ENCODE measurements at places on chromosomes 5 and 9.

DNA sequence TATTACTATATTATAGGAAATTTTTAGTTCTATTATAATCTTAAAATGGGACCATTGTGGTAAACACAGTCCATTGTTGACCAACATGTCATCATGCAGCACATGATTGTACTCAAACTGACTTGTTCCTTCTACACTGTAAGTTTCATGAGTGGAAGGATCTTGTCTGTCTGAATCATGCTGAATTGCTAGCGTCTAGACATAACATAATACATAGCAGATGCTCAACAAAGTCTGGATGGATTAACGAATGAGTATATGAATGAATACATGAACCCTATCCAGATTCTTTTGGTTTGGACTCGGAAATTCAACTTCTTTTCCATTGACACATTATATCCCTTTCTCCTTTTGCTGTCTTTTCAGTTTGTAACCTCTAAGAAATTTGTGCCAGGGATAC, 429.2 kb upstream of the SGCD start:
- DNase-seq = peak; percentile 30

- no peak for DNase-seq
These were observed 855.9 kb upstream of the CDH10 start for GRCh38 chr5:25500635-25501034.

GRCh38 chr9:129489838-129490582, 130.9 kb downstream of the C9orf50 start:
- DNase-seq = peak; percentile 44

DNA sequence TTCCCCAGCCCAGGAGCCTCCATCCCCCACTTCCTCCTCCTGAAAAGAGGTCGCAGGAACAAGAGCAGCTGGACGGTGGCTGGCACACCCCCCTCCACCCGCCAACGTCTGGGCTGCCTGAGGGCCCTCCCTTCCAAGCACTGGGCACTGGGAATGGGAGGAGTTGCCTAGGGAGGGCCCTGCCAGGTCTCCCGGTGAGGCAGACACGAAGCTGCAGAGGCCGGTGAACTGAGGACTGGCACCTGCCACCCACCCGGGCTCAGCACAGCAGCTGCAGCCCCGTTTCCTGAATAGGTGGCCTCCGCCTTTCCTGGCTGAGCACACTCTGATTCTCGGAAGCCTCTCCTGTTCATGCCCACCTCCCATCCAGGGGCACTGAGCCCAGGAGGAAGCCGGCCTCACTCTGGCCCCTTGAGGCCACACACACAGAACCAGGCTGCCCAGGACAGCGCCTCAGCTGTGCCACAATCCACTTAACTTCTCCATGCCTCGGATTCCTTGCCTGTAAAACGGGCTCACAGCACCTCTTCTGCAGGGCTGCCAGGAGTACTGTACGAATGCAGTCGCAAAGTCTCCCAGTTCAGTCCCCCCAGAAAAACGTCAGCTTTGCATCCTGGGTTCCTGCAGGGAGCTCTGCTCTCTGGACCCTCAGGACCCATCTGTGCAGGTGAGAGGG, 1.3 kb downstream of the NPDC1 start:
- DNase-seq = no peak

GRCh38 chr5:94375801-94376200, 242.6 kb downstream of the KIAA0825 start:
- DNase-seq = peak; percentile 7

DNA sequence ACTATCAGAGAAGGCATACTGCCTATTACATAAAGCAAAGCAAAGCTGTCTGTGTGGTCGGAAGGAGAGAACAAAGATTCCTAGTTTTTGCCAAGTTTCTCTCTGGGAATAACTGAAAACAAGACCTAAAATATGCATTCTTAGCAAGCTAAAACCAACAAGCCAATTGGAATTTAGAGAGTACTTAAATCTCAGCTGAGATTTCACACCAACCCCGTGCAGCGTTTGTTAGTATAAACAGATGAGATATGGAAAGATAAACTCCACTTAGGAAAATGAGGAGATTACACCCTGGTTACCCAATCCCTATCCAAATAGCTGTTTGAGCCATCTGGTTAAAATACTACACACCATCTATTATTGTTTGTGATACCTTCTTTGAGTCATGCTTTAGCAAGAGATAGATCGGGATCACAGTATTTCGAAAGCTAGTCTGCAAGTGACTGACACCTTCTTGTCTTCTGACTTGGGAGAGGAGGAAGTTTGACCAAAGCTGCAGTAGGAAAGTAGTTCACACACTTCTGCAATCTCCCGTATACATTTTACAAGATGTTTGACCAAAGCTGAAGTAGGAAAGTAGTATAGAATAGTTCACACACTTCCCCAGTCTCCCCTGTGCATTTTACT, 18.2 kb downstream of the FAF2 start:
- peak; percentile 87 for DNase-seq

- DNase-seq = peak; percentile 27
These were observed 669.0 kb downstream of the LRRC70 start for GRCh38 chr5:63247651-63248050.

DNA sequence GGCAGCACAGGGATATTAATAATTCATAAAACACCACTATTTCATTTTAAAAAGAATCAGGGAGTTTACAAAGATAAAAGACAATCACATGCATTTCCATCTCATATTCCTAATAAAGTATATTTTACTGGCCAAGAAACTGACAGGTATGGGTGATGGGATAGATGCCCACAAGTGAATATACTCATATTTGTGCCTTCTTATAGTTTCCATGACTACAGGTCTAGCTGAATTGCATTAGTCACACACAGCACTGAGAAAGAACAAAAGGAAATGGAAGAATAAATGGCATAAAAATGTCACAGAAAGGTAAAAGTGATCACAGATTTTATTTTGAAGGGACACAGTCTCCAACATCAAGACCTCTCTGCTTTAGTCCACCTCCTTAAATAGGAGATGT, 193.5 kb downstream of the PLK2 start:
- DNase-seq = no peak

DNA sequence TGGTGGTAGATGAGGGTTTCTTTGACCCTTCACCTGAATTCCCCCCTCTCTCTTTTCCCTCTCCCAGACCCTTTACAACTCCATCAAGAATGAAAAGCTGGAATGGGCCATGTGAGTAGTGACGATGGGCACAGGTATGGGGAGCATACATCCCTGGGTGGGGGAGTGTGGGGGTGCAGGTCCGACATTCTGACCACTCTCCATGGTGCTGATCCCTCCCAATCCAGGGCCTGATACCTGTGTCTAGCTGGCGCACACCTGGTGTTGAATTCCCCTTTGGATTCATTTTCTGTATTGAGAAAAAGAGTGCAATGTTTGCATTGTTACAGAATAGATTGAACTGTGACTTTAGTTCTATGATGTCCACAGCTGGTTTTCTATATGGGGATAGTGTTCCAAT, 40.0 kb downstream of the PSD2 start:
- DNase-seq = no peak

DNA sequence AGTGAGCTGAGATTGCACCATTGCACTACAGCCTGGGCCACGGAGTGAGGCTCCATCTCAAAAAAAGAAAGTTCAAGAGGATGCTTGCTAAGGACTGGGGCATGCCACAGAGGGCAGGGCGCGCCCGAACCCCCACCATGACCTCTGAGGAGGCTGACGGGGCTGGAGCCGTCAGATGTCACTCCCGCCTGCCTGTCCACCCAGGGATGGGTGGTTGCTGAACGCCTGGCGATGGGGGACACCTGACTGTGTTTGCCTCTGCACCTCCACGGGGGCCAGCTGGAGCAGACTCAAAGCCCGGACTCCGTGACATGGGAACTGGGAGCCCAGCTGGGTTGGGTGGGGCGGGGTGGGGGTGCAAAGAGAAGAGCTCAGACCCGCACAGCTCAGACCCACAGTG, 31.9 kb downstream of the ADAMTSL2 start:
- DNase-seq = no peak

GRCh38 chr9:18327121-18327520, 146.8 kb upstream of the ADAMTSL1 start:
- DNase-seq = peak; percentile 38

DNA sequence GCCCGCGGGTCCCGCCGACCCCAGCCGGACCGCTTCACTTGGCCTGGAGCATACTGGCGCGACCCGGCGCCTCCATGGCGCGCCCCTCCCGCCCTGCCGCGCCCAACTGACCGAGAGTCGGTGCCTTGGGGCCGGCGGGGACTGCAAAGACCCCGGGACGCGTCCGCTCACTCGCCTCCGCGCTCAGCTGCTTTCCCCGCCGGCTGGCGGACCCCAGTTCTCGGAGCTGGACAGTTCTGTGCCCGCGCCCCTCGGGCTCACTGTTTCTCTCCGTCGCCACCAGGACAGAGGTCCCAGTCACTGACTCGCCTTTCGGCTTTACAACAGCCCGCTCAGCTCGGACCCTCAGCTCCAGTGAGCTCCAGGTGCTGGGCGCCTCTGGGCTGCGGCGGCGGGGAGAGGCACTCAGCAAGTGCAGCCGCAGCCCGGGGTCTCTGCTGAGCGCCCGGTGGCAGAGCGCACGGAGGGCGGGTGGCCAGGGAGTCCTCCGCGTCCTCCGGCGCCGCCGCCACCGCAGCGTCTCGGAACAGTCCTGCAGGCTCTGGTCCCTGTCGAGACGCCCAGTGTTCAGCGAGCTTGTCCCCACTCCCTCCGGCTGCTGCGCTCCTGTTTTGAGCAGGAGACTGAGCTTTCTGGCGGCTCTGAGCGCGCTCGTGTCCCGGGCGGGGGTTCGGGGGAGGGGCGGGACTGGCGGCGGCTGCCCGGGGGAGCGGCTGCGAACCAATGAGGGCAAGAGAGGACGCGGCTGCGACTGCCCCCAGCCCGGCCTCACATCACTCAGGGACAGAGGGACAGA, at the start of gene SMIM32:
Gene SMIM32, minus strand, starts transcription at position 637 of the 796 bp plus-strand sequence. CDS start 638 bp downstream, outside the sequence.
- no peak for DNase-seq

- peak; percentile 40 for DNase-seq
These were observed 180.1 kb downstream of the TTLL11 start for GRCh38 chr9:121912812-121913627.

DNA sequence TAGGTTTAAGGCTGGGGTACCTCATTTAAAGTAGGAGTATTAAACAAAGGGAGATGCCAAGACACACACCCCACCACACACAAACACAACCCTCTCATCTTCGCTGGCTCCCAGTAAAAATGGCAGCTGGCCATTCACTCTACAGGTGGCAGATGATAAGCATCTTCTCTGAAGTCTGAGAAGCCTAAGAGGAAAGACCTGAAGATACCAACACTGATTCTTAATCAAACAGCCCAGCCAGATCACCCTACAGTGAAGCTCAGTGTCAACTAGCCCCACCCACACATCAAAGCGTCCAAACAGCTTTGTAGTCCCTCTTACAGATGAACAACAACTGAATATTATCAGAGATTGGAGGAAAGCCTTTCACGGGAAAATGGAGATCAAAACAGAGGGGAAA, 59.5 kb downstream of the SPOCK1 start:
- DNase-seq = no peak

DNA sequence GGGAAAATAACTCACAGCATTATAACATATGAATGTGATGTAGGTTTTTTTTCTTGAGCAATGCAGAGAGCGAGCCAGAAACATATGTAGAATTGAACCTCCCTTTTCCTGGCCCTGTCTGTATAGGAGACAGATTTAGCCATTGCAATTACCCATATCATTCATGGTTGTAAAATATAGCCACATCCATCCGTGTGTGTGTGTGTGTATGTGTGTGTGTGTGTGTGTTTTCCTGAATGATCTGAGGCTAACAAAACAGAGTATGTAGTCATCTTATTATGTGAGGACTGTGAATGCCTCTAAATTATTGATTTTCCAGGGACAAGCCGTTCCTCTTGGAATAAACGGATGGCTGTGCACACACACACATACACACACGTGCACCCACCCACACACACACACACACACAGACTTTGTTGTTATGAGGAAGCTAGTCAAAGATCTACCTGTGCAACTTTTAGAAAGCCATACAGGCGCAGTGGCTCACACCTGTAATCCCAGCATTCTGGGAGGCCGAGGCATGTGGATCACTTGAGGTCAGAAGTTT, 11.7 kb upstream of the DENND1A start:
- DNase-seq = no peak

GRCh38 chr5:93395971-93396379, 185.0 kb downstream of the NR2F1-AS1 start:
- DNase-seq = peak; percentile 14

DNA sequence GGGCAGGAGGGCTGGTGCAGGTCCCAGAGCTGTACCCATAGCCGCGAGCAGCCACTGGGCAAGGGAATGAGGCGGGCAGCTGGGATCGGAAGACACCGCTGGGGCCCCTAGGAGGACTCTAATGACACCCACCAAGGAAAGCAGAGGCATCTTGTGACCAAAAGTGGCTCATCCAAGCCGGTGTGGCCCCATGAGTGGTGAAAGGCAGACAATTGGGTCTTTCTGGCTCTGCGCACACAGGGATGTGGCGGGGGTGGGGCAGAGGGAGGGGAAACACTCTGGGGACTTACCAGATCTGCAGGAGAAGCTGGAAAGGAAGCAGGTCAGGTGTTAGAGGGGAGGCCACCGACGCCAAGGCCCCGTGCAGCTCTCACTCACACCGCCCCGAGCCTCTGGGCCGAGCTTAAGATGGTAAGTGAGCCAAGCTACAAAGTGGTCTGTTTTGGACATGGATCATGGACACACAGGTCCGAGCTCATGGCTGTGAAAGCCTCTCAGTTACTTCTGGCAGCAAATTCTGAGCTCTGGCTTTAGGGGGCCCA, 42.3 kb upstream of the SARDH start:
- no peak for DNase-seq

DNA sequence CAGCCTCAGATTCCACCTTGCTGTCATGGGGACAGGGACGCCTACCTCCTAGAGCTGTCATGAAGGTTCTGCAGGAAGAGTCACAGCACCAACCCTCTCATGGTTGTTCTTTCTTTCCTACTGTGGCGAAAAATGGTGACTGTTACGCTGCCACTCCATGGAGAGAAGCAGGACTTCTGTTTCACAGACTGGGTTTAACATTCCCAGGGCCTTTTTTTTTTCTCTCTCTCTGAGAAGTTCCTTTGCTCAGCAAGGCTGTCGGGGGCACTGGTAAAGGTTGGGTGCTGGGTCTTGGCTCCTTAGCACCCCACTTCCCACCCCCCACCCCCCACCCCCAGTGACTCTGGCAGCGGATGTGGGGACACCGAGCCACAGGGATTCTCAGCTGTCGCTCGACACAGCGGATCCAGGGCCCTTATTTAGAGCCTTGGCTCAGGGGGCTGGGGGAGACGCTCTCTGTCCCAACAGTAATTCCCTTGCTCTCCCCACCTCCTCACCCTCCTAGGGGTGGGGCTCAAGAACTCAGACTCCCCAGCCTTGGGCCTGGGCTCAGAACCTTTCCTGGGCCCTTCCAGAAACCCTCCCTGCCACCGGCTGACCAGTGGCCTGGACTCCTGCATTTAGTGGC, 34.4 kb downstream of the DUSP1 start:
- no peak for DNase-seq

DNA sequence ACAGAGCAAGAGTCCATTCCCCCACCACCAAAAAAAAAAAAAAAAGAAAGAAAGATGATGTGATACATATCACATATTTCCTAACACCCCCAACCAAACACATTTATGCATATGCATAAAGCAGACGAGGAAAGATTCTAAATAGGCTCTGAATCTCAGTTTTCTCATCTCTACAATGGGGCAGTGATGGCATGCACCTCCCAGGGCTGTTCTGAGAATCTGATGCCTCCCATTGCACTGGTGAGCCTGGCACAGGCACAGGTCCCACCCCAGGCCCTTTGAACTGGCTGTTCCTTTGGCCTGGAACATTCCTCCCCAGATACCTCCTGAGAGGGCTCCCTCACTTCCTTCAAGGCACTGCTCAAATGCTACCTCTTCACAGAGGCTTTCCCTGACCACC, 116.5 kb downstream of the C9orf50 start:
- DNase-seq = peak; percentile 9

- no peak for DNase-seq
These were observed 16.7 kb downstream of the CTNNAL1 start for GRCh38 chr9:108996643-108997042.

GRCh38 chr5:173310861-173311785, 17.1 kb downstream of the STC2 start:
- peak; percentile 59 for DNase-seq

- DNase-seq = no peak
These were observed 52.3 kb downstream of the ZNF510 start for GRCh38 chr9:96725576-96725975.
